ENCODE measurements at places on chromosomes 16 and 17.

GRCh38 chr16:74667255-74667700, 601 bp upstream of the RFWD3 start:
- no peak for DNase-seq

- DNase-seq: peak; percentile 10
Observed at GRCh38 chr17:40951011-40951622, 13.7 kb upstream of the KRT23 start.

- peak; percentile 66 for DNase-seq
Observed at GRCh38 chr17:70168044-70168976, 1.0 kb upstream of the KCNJ2 start.

DNA sequence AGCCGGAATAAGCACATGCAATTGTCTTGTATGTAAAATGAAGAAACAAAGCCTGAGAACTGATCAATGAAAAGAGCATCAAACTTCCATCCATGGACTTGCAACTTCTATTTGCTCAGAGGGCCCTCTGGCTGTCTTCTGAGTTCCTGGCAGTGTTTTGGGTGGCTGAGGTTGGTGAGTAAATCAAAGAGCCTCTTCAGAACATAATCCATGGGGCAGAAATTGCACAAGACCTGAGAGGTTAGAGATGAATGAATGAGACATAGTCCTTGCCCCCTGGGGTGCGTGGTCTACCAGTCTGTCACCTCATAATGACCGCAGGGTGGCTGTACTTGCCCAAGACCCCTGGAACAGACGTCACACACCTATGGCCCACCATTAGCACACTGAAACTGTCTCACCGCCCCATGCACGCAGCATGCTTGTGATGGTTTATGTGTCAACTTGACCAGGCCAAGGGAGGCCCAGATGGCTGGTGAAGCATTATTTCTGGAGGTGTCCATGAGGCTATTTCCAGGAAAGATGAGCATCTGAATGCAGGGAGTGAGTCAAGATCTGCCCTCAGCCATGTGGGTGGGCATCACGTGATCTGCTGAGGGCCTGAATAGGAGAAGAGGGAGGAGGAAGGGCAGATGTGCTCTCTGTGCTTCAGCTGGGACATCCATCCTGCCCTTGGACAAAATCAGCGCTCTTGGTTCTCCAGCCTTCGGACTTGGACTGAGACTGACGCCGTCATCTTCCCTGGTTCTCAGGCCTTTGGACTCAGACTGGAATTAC, 8.3 kb downstream of the PIK3R6 start:
- DNase-seq: no peak

DNA sequence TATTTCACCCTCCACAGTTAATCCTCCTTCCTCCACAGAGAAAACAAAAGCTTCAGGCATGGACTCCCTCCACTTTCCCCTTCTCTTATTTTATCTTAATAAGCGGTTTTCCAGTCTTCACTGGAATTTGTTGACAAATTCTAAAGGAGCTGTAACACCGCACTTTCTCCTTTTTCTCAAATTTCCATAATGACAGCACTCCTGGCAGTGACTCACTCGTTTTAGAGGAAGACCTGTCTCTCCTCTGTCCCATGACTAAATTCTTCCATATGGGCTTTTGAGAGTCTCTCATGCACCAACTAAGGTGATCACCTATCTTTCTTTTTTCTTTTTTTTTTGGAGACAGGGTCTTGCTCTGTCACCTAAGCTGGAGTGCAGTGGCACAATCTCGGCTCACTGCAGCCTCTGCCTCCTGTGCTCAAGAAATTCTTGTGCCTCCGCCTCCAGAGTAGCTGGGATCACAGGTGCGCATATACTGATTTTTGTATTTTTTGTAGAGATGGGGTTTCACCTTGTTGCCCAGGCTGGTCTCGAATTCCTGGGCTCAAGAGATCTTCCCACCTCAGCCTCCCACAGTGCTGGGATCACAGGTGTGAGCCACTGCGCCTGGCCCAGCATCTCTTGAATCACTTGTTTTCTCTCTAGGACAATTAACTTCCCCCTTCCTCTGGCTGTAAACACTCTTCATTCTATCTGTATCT, 7.7 kb downstream of the ITGAM start:
- no peak for DNase-seq

DNA sequence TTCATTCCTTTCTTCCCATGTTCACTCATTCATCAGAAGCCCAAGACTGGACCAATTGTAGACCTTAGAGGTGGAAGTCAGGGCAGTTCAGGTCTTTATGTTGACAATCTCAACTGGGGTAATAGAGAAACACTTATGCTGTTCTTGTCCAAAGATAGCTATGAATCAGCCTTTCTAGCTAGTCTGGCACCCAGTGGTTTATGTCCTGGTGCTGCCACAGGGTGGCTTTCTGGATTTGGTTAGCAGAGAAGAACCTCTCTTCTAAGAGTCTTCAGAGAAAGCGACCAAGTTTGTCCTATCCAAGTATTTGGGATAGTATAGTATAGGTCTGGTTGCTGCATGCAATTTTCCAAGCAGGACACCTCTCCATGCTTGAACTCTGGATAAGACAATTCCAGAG, 83.3 kb downstream of the NOG start:
- DNase-seq: no peak

GRCh38 chr16:10180771-10181163, 1.5 kb downstream of the GRIN2A start:
- no peak for DNase-seq

DNA sequence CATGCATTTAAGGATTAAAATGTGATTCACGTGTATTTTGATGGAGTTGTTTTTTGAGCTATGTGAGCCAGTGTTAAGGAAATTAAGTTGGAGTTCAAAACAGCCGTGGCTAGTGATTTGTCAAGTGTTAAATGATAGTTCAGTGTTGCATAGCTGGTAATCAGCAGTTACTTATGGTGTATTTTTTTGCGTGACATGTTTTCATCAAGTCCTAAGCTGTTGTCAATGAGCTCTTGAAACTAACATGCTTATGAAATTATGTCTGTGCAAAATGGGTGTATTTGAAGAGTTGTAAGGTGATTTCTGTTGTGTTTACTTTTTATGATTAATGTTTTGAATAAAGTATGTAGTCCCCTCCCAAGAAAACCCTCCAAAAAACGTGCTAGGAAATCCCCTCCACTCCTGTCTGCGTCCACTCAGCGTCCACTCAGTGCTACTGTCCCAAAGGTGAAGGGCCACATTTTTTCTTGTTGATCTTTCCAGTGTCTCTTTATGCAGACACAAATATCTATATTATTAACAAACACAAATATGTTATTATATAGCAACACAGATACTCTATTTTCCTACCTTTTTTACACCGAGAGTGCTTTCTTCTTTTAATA, 30.0 kb downstream of the USP10 start:
- DNase-seq: no peak

DNA sequence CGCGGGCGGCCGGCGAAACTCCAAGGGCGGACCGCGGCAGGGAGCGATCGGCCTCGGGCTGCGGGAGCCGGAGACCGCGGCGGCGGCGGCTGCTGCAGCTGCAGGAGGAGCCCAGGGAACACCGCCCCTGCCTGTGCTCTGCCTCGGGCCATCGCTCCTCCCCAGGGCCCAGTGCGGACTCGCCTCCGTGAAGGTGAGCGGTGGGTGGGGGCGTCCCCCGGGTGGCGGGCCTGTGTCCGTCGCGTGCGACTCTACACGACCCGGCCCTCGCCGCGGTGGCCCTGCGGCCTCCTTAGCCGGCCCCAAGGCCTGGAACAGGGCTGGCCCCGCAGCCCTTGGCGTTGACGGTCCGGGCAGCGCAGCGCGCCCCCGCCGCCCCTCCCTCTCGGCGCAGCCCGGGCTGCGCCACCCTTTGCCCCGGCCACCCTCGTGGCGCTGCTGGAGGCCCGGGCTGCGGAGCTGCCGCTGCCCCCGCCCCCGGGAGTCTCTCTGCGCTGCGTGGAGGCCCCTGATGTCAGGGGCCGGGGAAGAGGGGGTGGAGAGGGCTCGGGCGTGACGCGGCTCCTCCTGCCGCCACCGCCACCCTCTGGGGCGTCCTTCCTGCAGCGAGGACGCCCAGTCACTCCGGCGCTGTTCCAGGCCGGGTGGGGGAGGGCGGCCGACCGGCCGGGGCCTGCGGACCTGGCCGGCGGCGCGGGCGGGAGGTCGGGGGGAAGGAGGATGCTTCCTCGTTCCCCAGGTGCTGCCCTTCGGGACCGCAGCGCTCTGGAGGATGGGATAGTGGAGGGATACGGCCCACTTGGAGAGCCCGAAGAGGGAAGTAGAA, 485 bp downstream of the DYNLL2 start:
- no peak for DNase-seq
